ENCODE measurements at places on chromosomes 3 and 15. TPM values are rescaled to one million over a fixed set of nuclear protein-coding genes. Genes with fewer than 3 reads are reported as not detected.

BBS4 gene
- polyA plus RNA-seq: 17.7 TPM

MITF gene
- polyA plus RNA-seq: 13.3 TPM

MAP2K1 gene
- polyA plus RNA-seq: 44.1 TPM

DNA sequence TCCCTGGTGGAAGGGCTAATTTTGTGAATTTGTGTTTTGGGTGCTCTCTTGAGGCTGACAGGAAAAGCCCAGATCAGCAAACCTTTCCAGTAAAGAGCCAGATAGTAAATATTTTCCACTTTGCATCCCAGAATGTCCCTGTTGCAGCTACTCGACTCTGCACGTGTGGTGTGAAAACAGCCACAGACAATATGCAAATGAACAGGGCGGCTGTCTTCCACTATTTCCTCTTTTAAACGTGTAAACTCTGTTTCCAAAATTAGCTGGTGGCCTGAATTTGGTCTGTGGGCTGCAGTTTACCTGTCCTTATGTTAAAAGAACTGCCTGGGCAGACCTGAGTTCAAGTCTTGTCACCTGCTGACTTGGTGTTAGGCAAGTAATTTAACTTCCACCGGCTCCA lies 202.7 kb downstream of the EDEM1 start:
- no peak for DNase-seq

- no peak for DNase-seq
Observed at GRCh38 chr3:102916532-102916931, 481.7 kb downstream of the ZPLD1 start.

DNA sequence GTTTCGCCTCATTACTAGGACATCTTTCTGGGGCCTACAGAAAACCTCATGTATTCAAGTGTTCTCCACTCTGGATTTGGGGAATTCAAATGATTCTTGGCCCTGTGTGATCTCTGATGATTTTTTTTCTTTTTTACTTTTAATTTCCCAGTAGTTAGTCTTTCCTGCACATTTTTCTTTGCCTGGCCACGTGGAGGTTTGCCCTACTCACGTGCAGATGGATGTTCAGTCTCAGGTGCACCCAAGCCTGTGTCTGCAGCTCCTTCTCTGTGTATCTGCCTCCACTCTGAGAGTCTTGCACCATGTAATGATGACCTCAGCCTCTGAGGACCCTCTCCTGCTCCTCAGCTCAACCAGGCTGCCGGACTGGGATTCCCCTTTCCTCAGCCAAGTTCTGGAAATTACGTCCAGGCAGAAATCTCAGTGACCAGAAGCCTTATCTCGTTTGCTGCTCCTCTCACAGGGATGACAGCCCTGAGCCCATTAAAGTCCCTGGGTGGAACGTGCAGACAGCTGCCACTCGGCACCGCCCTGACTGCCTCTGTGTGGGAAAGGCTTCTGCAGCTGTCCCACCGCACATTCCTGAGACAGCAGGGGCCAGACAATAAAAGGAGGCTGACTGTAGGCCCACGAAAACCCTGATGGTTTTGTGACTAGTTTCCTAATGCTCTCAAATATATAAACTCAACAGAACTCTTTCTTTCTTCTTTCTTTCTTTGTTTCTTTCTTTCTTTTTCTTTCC lies 31.4 kb upstream of the GABRB3 start:
- DNase-seq: no peak

DNA sequence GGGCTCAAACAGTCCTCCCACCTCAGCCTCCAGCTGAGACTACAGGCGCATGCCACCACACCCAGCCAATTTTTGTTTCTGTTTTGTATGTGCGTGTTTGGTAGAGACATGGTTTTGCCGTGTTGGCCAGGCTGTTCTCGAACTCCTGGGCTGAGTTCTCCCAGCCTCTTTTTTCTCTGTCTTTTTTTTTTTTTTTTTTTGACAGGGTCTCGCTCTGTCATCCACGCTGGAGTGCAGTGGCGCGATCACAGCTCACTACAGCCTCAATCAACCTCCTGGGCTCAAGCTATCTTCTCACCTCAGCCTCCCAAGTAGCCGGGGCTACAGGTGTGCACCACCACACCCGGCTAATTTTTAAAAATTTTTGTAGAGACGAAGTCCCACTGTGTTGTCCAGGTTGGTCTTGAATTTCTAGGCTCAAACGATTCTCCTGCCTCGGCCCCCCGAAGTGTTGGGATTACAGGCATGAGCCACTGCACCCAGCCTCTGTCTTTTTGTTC lies 867 bp upstream of the DCAF1 start:
- no peak for DNase-seq

DNA sequence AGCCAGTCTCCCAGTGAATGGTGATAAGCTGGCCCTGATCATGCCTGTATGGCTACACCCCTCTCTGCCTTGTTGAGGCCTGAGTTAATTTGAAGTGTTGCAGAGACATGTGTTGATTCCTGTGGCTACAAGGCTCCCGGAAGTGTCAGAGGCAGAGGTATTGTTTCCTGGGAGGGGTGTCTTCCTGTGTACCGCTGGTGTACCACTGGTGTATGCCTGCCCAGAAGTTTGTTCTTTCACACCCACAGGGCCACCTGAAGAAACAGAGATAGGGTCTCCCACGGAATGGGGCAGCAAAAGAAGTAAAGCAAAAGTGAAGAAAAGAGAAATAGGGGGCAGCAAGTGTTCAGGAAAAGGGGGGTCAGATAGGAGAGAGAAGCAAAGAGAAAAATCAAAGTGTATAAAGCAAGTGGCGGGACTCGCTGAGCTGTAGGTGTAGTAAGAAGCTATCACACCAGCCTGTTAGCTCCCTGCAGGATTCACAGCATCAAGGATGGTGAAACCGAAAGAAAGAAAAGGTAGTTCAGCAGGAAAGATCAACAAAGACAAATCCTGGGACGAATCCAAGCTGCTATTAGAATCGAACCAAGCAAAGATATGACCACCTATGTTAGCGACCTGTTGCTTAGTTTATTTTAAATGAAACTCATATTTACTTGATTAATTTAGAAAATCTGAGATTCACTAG lies 36.6 kb upstream of the CD47 start:
- DNase-seq: no peak

DNA sequence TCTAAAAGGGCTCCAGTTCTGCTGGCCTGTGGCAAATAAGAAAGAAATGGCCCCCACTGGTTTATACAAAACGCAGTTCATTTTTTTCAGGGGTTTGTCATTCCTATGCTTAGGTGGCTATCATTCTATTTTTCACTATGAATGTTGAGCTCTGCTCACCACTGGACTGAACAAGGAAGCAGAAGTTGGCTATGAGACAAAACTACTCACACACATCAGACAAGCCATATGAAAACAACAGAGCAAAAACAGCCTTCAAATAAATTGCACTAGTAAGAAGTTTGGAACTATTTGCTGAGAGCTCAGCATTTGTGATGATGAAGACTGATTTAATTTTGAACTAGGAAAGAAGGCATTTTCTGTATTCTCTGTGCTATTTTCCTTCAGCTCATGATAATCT lies 328.5 kb downstream of the MECOM start:
- no peak for DNase-seq

- no peak for DNase-seq
Observed at GRCh38 chr15:41487802-41488201, 5.9 kb upstream of the ITPKA start.
